ENCODE measurements at places on chromosomes 16 and 17. TPM values are rescaled to one million over a fixed set of nuclear protein-coding genes. Genes with fewer than 3 reads are reported as not detected.

The ADGRG1 gene
- 949 TPM for total RNA-seq

The SPN gene
- total RNA-seq: 439 TPM

The BOLA2 gene
- 13.3 TPM for total RNA-seq

The TMEM132E gene
- total RNA-seq: not detected

DNA sequence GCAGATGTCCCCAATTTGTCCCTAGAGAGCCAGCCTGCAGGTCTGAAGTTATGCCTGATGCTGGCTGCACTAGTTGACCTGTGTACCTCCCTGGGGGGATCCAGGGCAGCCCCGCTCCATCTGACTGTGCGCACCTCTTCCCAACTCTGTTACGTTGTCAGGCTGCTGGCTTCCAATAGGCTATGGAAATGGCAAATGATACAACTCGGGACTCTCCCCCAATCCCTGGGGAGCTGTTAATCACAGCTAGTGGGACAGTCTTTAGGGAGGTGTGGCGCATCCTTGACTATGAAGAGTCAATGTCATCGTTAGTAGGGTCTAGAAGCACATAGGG, 30.1 kb downstream of the GPRC5B start:
- no peak for DNase-seq

GRCh38 chr16:72300892-72301291, 128.9 kb upstream of the PMFBP1 start:
- DNase-seq: no peak

GRCh38 chr16:27568077-27568476, 18.1 kb downstream of the KATNIP start:
- no peak for DNase-seq

DNA sequence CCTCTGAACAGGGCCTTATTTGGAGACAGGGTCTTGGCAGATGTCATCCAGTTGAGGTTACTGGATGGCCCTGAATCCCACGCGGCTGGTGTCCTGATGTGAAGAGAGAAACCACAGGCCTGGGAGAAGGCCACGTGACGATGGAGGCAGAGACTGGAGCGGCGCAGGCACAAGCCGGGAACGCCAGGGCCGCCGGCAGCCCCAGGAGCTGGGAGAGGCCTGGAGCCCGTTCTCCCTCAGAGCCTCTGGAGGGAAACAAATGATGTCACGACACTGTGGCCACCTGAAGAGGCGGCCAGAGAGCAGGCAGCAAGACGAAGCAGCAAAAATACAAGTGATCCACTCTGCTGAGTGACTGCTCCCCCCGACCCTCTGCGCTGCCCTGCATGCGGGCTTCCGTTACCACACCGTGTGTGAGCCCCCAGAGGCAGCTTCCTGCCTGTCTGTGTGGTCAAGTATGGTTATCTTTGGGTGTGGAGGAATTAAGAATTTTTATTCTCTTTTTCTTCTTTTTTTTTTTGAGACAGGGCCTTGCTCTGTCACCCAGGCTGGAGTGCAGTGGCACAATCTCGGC, 11.6 kb downstream of the CD7 start:
- peak; percentile 32 for DNase-seq

DNA sequence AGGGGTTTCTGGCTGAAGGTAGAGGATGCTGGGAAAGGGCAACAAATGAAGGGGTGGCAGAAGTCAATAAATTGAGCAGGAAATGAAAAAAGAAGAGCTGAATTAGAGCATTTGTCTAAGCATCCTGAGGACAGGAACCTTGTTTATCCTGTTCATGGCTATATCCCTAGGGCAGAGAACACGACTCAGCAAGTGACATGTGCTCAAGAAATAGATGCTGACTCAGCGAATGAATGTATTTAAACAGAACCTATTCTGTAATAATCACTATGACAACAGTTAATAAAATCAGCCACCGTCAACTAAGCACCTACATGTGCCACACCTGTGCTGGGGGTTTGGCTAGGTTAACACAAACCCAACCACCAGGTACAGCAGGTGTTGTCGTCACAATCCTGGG, 80.3 kb downstream of the CDK5R1 start:
- no peak for DNase-seq

- DNase-seq: no peak
Measured at GRCh38 chr16:8798174-8798527, 512 bp downstream of the PMM2 start.

DNA sequence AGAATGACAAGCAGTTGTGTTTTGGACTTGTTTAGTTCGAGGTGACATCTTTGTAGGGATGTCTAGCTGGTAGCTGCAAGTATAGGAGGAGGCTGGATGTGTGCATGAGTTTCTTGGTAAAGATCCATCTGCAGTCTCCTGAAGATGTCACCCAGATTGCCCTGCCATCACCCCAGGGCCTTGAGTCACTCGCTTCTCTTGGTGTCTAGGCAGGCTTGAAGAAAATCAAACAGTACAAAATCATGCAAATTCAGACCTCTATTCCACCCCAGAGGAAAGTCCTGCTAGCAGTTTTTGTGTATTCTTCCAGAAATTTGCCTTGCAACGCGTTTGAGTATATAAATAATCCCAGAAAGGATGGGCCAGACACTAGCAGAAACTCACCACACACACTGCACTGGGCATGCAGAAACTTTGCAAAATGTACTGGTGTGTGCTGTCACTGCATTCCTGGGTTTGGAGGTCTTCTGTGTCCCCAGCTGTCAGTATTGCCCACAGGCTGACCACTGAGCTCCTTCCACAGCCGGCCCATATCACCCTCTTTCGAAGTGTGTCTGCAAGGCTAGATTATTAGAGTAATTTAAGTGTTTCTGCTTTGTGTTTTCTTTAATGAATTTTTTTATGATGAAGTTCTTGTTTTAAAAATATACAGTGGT, 51.5 kb downstream of the TENT4B start:
- DNase-seq: no peak

DNA sequence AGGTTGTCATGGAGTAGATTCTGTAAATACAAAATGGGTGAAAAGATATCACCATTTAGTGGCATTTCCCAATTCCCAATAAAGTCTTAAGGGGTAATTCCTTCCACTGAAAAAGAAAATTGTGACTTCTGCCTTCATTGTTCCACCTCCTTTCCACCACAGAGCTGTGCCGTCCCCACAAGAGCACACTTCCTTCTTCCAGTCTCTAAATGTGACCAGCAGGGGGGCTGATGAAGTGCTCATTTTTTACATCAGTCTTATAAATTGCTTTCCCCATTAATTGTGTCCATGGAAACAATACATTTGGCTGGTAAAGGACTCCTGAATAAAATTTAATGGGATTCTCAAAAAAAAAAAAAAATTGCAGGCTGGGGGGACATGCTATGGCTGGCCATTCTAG, 260.8 kb upstream of the PSMD7 start:
- DNase-seq: no peak

DNA sequence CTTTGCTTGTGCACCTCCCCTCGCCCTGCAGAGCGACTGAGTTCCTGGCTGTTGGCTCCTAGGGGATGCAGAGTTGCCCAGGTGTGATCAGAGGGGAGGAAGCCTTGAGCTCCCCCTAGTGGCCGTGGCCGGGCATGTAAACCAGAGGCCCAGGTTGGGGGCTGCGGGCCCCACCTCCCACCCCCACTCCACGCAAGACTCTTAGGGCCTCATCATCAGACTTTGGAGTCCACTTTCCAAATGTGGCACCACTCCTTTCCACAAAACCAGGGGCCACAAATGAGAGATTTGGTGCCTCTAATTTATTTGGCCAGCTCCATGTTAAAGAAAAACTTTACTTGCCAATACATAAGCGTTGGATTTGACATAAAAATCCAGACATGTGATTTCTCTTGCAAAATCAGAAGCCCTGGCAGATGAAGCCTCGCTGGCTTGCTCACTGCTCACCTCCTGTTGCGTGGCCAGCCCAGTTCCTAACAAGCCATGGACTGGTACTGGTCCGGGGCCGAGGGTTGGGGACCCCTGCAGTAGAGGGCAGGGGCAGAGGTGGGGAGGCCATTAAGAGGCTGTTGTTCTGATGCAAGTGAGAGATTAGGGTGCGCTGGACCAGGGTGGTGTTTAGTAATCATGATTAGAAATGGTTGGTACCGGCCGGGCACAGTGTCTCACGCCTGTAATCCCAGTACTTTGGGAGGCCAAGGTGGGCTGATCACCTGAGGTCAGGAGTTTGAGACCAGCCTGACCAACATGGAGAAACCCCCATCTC, 28.7 kb upstream of the GAS7 start:
- peak; percentile 72 for DNase-seq

DNA sequence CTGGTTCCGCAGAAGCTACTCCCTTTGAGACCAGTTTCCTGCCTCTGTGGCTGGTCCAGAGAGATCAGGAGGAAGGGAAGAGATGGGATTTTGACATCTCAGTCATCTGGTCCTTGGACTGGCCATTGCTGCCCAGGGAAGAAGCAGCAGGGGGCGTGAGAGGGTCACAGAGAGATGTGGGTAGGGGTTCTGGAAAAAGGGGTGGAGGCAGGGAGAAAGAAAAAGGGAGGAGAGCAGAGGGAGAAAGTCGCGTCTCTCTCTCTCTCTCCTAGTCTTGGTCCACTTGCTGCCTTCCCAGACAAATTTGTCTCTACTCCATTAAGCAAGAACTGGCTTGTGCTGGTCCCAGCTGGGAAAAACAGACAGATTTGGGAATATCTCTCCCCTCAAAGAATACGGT, 4.4 kb downstream of the SHBG start:
- no peak for DNase-seq

DNA sequence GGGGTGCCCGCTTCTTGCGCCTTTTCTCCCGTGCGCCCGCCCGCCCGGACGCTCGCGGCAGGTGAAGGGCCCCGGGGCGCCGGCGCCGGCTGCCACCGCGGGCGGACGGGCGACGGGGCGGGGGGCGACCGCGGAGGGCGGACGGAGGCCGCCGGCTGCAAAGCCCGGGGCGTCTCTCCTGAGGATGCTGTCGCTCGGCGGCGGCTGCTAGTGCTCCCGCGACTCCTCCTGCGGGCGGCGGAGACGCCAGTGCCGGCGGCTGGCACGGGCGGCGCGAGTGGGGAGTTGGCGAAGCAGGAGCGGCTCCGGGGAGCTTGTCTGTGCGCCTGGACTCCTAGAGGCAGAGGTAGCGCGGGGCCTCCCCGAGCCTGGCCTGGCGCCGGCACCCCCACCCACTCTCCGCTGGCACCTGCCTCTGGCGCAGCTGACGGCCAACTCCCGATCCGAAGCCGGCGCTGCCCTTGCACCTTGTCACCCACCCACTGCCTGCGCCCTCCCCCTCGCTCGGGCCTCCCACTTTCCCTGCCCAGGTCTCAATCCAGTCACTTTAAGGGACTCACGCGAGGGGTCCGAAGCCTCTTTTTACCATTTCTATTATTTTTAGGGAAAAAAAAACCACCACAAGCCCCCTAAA, at the start of gene FAM20A:
FAM20A (minus strand) TSS at position 437 of the 634 bp plus-strand sequence. CDS start 701 bp downstream, outside the sequence.
- DNase-seq: no peak

DNA sequence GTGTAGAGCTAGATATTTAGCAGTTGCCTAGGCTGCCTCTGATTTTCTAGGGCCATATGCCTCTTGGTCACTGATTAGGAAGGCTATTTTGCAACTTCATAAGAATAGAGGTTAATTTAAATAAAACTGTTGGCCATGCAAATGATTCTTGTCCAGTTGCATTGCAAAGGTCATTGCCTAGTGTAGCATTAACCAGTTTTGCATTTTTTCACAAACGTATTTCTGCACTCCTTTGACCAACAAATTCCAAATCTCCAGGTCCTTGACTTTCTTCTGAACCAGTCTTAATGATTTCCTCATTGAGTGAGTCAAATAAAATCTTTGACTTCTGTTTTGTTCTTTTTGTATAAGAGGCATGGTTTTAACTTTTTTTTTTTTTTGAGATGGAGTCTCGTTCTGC, 33.5 kb downstream of the ERCC4 start:
- DNase-seq: no peak

- DNase-seq: peak; percentile 49
Measured at GRCh38 chr16:27366687-27367460, 35.1 kb upstream of the IL21R start.

GRCh38 chr16:80932708-80933095, 74.0 kb downstream of the CMC2 start:
- no peak for DNase-seq

DNA sequence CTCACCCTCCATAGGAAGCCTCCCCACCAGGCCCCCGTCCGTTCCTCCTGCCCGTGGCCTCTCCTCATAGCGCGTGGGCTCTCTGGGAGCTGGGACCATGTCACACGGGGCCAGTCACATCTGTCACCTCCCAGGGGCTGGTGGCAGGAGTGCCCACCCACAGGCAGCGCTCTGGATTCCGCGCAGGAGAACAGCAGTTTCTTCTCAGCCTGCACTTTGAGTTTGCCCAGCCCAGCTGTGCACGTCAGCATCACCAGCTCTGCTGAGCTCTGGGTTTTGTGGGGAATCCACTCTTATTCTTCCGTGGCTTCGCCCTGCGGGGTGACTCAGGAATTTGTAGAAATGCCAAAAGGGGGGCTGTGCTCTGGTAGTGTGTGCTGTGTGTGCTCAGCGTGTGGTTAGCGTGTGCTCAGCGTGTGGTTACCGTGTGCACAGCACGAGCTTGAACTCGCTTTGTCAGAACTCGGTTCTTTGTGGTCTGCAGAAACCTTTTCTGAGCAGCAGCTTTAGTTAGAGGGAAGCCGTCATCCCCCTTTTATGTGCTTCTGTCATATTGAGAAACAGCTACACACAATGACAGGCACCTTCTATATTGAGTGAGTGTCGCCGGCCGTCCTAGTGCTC, 3.2 kb downstream of the ACSF3 start:
- DNase-seq: peak; percentile 89

- no peak for DNase-seq
Measured at GRCh38 chr17:71183066-71183660, 937.7 kb upstream of the SOX9 start.

- DNase-seq: no peak
Measured at GRCh38 chr16:3761375-3762106, 44.2 kb upstream of the TRAP1 start.

DNA sequence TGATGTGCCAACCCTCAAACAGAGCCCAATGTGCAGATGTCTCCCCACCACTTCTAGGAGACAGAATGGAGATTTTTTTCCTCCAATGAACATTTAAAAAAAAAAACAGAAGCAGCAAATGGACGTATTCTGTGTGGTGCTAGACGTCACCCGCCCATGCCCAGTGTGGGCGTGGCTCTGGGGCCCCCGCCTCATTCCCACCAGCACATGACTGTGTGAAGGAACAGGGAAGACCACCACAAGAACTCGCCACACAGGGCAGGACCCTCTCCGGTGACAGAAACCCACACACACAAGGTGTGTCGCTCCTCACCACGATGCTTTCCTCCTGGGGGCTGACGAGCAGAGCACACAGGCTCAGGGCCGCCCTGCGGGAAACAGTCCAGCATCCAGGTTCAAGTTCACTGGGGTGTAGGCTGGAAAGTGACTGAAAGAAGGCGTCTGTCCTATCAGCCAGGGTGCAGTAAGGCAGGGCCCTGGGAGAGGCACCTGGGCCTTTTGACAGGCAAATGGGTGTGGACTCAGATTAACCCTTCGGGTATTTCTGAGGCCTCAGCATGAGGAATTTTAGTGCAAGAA, 53.5 kb downstream of the KLHDC4 start:
- DNase-seq: no peak
